ENCODE measurements at places on chromosomes 4 and X. TPM values are rescaled to one million over a fixed set of nuclear protein-coding genes. Genes with fewer than 3 reads are reported as not detected.

DNA sequence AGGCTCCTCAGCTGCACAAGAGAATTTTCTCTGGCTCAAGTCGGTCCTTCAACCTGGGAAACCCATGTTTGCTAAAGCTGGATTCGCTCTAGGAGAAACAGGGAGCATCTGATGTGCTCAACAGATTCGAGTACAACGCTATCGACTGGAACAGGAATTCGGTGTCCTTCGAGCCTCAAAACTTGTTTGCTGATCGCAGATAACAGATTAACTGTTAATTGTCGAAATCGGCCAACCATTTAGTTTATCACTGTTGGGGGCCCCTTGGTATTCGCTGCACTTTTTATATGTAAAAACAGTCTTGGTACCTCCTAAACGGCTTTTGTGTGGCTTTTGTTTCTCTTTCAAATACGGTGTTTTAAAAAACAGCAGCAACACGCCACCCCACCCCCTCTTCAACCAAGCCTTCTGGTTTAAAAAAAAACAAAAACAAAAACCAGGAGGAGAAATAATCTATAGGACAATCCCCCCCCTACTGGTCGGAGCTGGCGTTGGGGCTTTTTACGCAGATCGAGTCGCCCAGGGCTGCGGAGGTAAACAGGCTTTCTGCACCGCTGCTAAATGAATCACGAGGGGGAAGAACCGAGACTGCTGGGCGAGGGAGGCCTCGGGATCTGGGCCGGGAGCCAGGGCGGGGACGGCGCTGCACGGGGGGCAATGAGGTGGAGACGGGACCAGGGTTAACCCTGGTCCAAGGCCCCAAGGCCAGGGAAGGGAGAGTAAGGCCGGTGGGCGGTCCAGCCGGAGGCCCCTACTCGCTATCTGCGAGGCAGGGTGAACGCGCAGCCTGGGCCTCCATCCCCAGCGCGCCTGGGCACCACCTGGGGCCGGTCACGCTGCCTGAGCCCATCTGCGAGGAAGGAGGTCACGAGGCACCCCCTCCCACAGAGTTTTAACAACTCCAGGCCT lies 71.7 kb upstream of the BCOR start:
- DNase-seq: peak; percentile 71
- H3K27me3 ChIP-seq: peaks cover 43% of the 10 kb centered on the region
- H3K36me3 ChIP-seq: no peaks in the 10 kb centered on the region
- no peak overlapping the region for H3K27ac ChIP-seq
- no peak overlapping the region for H3K4me3 ChIP-seq
- peaks cover 3% of the 10 kb centered on the region for H3K4me1 ChIP-seq

Gene TRIML2
- total RNA-seq: not detected

DNA sequence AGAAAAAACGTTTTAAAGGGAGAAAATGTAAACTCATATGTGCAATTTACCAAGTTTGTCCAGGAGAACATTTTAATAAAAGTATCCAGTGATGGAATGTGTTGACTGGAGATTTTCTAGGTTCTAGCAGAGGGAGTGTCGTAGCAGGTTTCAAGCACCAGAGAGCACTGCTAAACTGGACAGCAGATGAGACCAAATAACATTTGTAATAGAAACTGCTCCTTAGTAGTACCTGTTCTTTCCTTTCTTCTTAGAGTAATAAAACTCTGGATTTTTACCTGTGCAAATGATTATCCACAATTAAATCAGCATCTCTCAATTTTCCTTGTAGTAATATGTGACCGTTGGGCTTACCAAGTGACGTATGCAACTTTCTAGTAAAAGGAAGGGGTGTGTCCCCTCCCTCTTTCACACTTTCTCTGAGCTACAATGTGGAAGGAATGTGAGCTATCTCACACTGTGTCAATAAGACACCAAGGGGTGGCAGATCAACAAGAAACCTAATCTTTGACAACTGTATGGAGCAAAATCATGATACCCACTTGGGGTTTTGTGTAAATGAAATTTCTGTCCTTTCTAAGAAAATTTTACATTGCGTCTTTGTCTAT lies 9.5 kb downstream of the HPGDS start:
- H3K4me3 ChIP-seq: no peak overlapping the region
- DNase-seq: no peak
- no peaks in the 10 kb centered on the region for H3K27me3 ChIP-seq
- H3K4me1 ChIP-seq: no peaks in the 10 kb centered on the region

DNA sequence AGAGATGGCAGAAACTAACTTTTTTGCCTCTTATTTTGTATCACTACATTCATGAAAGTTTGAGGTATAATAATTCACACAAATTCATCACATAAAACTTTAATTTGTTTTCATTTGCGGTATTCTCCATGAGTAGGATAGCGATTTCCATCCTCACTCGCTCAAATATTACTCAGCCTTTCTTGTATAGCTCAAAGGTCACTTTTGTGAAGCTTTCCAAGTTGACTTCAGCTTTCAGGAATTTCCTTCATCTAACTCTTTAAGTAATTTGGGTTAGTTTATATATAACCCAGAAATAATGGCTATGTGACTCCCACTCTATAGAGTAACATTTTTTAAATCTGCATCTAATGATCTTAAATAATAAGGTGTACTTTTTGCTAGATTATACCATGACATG lies 314.4 kb downstream of the IL1RAPL1 start:
- H3K4me1 ChIP-seq: no peaks in the 10 kb centered on the region
- H3K4me3 ChIP-seq: no peak overlapping the region
- no peak for DNase-seq
- H3K27ac ChIP-seq: no peak overlapping the region
- no peaks in the 10 kb centered on the region for H3K36me3 ChIP-seq
- no peaks in the 10 kb centered on the region for H3K27me3 ChIP-seq

DNA sequence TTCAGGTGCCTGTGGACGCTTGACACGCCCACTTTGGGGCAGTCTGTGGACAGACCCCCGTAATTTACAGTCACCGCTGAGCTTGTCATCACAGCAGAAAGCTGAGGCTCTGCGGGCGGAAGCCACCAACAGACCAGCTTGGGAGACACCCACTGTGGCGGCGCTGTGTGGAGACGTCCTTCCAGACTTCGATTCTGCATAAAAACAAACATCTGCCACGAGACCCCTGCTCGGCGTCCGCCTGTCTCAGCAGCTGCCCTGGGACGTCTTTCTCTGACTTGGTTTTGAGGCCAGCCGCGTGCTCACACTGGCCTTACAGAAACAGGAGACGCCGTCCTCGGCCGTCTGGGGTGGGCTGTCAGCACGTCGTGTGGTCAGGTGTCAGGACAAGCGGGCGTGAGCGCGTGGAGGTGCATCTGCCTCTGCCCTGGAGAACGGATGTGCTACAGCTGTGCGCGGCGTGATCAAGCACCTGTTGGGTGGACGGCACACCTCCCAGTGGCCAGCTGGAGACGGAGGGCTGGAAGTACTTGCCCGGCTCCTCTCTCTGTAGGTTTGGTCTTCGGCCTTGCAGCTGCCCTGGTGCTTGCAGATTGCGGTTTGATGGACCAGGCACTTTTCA lies 37.5 kb downstream of the PIGG start:
- H3K27ac ChIP-seq: no peak overlapping the region
- H3K4me1 ChIP-seq: no peaks in the 10 kb centered on the region
- H3K36me3 ChIP-seq: no peaks in the 10 kb centered on the region
- H3K4me3 ChIP-seq: no peak overlapping the region
- no peaks in the 10 kb centered on the region for H3K27me3 ChIP-seq
- DNase-seq: no peak

Gene NSD2
- total RNA-seq: 53.6 TPM

Measured in left lung (tissue), 14 donors.